ENCODE measurements at places on chromosomes 16 and 17. TPM values are rescaled to one million over a fixed set of nuclear protein-coding genes. Genes with fewer than 3 reads are reported as not detected.

DNA sequence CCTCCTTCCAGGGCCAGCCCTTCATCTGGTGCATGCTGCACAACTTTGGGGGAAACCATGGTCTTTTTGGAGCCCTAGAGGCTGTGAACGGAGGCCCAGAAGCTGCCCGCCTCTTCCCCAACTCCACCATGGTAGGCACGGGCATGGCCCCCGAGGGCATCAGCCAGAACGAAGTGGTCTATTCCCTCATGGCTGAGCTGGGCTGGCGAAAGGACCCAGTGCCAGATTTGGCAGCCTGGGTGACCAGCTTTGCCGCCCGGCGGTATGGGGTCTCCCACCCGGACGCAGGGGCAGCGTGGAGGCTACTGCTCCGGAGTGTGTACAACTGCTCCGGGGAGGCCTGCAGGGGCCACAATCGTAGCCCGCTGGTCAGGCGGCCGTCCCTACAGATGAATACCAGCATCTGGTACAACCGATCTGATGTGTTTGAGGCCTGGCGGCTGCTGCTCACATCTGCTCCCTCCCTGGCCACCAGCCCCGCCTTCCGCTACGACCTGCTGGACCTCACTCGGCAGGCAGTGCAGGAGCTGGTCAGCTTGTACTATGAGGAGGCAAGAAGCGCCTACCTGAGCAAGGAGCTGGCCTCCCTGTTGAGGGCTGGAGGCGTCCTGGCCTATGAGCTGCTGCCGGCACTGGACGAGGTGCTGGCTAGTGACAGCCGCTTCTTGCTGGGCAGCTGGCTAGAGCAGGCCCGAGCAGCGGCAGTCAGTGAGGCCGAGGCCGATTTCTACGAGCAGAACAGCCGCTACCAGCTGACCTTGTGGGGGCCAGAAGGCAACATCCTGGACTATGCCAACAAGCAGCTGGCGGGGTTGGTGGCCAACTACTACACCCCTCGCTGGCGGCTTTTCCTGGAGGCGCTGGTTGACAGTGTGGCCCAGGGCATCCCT lies 7.4 kb downstream of the NAGLU start:
- DNase-seq: no peak

DNA sequence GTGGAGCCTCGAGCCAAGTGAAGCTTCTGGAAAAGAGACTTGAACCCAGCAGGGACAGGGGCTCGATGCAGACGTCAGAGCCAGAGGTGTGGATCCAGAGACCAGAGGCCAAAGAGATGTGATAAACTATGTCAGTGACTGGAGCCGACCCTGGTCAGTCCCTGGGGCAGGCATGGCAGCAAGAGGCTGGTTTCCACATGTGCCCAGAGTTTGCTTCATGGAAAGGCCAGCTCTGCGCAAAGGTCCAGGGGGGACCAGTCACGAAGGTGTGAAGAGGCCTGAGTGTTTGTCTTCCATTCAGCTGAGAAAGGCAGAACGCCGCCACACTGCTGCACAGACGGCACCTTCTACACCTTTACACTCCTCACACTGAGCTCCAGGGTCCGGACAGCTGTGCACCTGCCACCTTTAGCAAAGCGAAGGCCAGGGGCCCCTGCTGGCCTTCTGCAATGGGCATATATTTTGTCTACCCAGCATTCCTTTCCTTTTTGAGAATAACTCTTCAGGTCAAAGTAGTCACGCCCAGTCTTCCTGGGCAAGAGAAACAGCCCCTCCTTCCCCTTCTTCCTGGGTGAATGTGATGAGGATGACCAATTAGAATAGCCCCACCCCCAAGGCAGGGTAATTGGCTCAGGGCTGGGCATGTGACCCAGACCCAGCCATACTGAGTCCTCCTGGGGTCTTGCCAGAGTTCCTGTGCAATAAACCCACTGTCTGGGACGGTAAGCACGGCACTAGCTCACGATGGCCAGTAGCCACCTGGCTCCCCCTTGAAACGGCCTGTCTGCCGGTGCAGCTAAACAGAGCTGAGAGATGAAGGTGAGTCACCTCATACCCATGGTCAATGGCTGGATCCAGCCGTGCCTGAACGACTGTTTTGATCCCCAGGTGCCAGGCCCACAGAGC lies 2.3 kb upstream of the RPH3AL start:
- no peak for DNase-seq

GRCh38 chr17:80955671-80956280 lies 35.9 kb upstream of the CHMP6 start:
- no peak for DNase-seq

DNA sequence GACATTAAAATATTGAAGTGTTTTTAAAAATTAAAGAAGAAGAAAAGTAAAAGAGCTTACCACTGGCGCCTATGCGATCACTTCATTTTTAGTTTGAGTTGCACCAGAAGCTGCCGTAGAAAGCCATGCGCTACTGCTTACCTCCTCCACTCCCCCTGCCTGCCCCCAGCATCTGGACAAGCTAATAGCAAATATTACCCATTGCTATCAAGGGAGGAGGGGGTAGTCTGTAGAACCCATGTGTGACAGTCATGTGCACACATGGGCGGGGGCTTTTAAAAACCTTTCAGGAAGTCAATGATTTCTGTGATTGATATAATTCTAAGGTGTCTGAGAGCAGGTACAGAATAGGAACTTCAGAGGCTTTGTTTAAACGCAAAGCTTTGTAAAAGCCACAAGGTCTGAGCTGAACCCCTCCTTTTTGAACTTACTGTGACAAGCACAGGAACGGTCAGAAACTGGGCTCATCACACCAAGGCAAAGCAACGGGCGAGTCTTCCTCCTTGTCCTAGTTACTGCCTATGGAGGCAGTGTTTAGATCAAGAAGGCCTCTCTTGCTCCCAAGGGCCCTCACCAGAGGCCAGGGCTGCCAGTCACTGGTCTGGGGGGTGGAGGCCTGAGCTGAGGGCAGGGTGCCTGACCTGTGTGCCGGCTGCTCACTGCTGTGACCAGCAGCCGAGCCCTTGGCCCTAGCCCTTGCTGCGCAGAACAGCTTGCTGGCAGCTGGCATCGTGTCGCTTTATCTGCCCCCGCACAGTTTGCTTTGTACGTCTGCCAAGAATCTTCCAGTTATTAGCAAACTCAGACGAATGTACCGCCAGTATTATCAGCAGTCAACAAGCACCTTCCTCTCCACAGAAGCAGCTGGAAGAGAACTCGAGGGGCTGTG lies 15.0 kb downstream of the GINS2 start:
- DNase-seq: no peak

DNA sequence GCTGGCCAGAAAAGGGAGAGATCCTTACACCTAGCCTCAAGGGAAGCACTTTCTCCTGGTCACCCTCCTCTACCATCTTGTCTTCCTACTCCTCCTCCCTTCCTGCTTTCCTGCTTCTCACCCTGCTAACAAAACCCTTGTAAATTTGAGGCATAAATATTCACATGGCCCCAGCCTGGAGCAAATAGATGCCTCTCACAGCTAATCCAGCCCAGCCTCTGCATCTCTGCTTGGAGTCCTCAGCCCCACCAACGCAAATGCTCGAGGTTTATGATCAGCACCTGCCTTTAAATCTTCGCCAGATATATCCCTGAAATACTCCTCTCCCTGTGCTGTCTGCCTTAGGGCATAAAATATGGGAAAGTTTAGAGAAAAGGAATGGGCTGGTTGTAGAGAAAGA lies 205.2 kb upstream of the CDH5 start:
- DNase-seq: no peak

- DNase-seq: no peak
Observed at GRCh38 chr17:7056386-7056785, 12.5 kb upstream of the SLC16A11 start.

GRCh38 chr16:86471896-86472295 lies 38.4 kb upstream of the FOXF1 start:
- no peak for DNase-seq

DNA sequence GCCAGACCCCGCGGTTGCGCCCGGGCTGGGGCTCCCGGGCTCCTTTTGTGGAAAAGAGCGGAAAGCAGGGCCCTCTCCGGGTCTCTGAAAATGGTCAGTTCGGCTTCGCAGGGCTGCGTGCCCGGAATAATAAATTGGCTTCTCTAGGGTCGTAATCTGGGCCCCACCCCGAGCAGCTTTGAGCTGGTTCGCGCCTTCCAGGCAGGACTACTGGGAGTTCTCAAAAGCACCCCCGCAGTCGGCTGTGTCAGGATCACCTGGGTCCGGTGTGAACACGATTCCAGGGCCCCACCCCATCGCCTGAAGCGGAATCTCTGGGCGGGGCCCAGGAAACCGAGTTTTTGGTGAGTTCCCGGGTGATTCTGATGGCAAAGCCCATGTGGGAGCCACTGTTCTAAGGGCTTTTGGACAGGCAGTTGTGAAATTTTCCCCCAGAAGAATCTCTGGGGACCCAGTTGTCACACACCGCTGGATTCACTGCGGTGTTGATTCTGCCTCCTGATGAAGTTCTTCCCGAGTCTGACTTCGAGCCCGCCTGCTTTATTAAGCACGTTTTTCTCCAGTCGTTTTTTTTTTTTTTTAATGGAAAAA lies 77.0 kb downstream of the MRC2 start:
- DNase-seq: no peak

DNA sequence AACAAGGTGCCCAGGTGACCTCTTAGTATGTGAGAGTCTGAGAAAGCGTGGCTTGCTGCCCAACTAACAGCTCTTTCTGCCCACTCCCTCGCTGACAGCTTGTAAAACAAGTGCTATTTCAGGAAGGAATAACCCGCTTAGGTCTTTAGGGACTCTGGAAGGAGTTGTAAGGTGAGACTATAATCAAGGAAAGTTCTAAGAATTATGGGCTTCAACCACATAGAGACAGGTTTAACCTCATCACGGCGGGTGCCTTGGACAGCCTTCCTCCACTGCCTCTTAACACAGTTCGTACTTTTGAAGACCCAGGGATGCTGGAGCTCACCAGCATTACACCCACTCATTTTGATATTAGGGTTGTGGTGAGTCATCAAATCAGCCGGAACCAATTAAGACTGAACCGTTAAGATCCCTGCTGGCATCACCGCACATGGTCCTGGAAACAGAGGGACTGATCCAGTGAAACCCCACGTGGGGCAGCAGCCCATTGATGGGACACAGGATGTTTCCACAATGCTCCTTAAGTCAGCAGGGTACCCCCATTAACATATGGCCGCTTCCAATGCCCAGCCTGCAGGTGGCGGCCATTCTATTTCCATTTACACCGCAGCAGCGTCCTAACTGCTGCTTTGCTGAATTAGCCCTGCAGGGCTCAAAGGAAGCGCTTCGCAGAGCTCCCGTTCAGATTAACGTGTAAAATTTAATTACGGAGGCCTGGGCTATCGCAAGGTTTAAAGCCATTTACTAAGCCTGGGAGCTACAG lies 176.6 kb upstream of the SDK2 start:
- no peak for DNase-seq

DNA sequence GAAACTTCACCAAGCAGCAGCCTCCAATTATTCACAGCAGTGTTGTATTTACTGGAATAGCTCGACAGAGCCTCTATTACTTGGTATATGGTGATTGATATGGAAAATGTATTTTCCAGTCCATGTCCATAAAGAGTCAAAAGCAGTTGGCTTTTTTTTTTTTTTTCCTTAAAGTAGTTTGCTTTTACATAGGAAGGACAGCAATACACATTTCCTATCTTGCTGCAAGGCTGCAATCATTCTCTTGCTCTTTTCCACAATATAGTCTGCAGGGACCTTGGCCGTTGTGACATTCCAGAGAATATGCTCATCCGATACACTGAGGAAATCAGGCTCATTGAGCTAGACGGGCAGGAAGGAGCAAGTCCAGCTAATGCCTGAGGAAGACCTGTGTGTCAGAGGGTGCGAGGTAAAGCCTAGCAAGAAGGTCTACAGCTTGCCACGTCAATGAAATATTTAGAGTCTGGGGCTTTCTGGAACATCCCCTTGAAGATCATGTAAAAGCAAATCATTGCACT lies 131.1 kb downstream of the ENGASE start:
- DNase-seq: no peak

DNA sequence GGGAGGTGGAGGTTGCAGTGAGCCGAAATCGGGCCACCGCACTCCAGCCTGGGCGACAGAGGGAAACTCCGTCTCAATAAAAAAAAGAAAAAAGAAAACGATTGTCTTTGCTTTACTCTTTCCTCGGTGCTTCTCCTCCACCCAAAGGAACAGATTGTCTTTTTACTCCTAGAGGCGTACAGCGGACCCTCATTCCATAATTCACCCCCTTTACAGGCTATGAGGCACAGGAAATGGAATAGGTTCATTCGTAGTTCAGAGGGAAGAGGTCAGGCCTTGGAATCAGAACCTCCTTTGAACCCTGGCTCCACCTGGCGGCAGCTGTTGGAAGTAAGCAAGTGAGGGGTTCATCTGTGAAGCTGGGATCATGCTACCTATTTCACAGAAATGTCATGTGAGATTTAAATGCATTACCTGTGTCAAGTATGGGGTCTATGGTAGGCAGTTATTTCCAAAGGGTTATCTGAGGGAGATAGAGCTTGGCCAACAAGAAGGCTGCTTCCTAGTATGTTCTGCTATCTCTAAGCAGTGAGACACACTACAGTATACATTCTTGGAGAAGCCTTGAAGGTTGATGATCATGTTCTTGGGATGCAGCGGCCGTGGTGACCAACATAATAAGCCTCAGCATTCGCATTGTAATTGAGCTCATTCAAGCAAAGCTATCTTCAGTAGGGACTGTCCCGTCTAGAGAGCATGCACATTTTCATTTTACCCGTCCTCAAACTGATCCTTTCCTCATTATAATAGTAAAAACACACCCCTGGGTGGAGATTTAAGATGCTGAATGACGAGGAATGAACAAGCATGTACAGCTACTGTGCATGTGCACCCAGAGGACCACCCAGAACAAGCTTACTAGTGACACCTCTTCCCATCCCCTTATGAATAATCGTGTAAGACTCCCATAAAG lies 18.7 kb upstream of the ZNF689 start:
- DNase-seq: peak; percentile 84

- no peak for DNase-seq
Observed at GRCh38 chr16:74788108-74788507, 13.5 kb upstream of the FA2H start.

CCL1 gene
- not detected for total RNA-seq

CTRB2 gene
- total RNA-seq: not detected

CTRL gene
- total RNA-seq: 4.1 TPM

ZNF668 gene
- 10.1 TPM for total RNA-seq

ZNF830 gene
- 31.6 TPM for total RNA-seq

CHRNE gene
- 0.38 TPM for total RNA-seq

CA4 gene
- not detected for total RNA-seq

NLGN2 gene
- 0.66 TPM for total RNA-seq

TMC7 gene
- not detected for total RNA-seq

TP53TG3F gene
- not detected for total RNA-seq

Measured in activated B cell treated with CpG ODN at 0.5 μM for 24 hours (primary cell).